ENCODE measurements at places on chromosomes 3 and 15.
A peak's percentile ranks its signal among the peaks of the same experiment; 100 is the strongest.

DNA sequence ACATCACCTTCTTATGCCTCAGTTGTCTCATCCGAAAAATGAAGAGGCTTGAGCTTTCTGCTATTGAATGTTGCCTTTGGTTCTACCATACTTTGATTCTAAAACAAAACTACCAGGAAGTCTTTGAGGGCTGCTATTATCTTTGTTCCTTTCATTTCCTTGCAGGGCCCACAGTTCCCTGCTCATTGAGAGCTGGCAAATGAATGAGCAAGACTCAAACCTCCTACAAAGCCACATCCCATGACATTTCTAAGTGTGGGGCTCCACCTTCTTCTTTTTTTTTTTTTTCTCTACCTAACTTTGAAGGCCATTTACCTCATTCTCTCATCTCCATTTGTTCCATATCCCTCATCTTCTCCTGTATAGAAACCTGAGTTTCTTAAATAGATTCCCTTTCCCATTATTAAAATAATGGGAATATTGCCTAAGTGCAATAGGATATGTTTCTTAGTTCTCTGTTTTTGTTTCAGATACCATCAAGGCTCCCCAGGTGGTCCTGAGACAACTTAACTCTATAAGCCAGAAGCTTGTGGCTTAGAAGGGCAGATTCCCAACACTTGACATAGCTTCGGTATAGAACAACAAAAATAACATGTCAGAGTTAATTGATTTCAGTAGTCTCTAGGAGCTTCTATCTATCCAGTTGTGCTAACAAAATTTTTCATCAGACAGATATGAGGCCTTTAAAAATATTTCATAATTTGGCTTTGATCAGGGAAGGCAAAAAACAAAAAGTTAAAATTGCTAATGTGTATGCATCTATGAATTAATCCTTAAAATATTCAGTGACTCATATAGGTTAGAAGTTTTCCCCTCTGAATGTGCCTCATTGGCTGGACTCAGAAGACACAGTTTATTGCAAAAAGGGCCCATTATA, 951.6 kb downstream of the TUSC7 start:
- DNase-seq: no peak

- no peak for DNase-seq
Observed at GRCh38 chr3:140091143-140091542, 156.2 kb downstream of the CLSTN2 start.

- no peak for DNase-seq
Observed at GRCh38 chr15:93895976-93896770, 335.2 kb upstream of the MCTP2 start.

- DNase-seq: no peak
Observed at GRCh38 chr3:126279853-126280252, 77.4 kb downstream of the KLF15 start.

- DNase-seq: no peak
Observed at GRCh38 chr3:76432396-76432795, 607.5 kb upstream of the ROBO2 start.

DNA sequence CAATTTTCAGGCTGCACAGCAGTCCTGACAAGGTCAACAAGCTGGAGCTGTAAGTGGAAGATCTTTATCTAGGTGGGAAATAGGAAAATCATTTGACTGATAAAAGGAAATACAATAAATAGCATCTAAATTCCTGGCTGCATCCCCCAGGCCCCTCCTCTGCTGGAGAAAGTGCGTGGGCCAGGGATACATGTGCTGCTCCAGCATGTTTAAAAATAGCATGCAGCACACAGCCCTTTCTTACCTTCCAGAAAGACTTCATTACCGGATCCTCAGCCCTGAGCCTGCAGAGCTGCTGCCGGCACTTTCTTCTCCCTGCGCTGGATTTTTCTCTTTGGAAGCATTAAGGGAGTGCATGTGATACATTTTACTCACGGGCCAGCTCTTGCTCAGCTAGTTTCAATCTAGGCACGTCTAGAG, 77.3 kb downstream of the HMG20A start:
- peak; percentile 48 for DNase-seq

DNA sequence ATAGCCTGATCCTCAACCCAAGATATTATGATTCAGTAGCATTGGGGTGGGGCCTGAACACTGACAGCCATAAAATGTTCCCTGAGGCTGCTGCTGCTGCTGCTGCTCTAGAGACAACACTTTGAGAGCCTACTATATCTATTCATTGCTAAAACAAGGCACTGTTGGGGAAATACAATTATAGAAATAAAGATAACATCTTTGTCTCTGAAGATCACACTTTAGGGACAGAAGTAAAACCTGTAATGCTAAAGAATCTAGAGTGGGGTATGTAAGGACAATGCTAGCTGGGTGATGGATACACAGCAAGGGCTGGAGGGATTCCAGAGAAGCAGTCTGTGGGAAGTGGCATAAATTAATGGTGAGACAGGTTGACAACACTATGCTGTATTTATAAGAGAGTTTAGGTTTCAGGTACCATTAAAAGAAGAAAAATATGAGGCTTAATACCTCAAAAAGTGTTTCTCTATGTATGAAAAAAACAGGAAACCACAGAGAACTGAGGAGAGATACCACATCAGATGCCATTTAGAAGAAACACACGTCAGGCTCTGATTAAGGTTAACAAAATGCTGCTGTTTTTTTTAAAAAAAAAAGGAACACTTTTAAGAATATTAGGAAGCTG, 115.9 kb downstream of the CBLB start:
- no peak for DNase-seq

GRCh38 chr3:184320104-184320445, 5.7 kb downstream of the EIF4G1 start:
- DNase-seq: peak; percentile 88

DNA sequence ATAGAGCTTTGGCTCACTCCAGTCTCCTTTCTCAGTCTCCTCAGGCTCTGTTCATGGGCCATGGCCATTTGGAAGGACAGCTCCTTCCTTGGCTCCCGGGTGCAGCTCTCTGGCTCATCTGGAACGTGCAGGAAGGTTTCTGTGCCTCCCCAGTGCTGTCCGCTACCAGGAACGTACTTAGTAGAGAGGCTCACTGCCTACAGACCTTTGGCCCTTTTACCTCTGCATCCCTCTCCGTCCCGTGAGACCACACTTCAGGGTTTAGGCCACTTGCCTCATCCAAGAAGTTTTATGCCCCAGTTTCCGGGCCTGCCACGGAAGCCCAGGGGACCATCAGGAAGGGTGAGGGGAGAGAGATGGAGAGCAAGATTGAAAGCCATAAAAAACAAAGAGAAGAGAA, 20.9 kb downstream of the GRK7 start:
- DNase-seq: no peak

GRCh38 chr15:87826119-87826747, 430.3 kb downstream of the NTRK3 start:
- DNase-seq: no peak

DNA sequence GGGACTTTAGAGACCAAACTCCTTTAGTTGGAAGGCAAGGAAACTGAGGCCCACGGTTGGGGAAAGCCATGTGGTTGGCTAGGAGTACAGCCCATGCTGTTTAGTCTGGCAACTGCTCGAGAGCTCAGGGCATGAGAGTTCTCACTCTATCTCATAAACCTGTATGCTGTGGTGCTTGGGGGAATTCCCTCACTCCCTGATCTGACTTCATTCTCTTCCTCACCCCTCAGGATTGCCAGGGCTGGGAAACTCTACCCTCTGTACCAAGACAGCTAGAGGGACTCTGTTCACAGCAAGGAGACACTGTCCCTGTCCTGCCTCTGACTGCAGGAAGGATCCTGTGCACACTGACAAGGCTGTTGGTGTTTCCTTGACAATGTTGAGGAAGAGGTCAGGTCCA, 230.2 kb downstream of the ZNF621 start:
- no peak for DNase-seq

GRCh38 chr3:9400616-9401015, 3.2 kb downstream of the SETD5 start:
- DNase-seq: no peak

DNA sequence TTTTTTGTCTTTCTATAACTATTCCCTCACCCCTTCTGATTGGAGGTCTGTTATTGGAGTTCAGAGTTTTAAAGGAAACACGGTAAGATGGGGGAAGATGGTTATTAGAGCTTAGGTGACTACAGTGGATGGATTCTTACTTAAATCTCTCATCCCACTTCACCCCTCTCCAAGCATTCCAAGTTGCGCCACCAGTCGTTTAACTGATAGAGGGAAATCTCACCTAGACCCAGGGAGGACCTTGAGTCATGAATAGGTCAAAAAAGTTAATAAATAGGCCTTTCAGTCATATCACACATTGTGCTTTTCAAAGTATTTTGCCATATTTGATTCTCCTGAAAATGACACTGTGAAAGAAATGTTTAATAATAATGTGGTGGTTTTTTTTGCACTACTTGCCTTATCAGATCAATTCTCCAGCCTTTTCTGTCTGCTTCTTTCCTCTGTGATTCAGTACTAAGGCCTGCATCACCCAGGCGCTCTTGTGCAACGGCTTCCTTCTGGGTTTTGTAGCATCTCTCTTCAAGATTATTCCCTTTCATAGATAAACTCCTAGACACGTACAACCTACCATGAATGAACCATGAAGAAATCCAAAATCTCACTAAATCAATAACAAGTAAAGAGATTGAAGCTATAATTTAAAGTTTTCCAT, 100.4 kb upstream of the TGFBR2 start:
- DNase-seq: no peak

DNA sequence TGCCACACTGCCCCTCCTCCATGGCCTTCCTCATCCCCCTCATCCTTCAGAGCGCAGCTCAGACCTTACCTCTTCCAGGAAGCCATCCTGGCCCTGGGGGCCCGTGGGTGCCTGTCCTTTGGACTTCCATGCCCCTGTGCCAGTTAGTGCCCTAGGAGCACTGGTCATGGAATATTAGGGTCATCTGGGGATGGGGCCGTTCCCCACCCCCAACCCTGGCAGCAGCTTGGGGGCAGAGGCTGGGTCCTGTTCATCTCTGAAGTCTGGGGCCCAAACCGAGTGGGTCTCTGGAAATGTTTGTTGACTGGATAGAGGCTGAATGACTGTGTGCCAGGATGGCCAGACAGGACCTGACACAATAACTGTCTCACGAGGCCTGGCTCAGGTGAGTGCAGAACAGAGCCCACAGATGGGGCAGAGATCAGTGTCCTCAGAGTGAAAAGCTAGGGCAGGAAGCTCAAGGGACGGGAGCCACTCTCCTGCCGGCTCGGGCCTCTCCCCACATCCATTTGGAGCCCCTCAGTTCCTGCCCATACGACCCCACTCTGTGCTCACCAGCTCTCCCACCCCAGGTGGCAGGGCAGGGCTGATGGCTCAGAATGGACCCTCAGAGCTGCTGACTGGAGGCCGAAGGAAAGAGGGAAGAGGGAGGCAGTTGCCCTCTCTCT, 62.5 kb downstream of the TLE3 start:
- DNase-seq: no peak

GRCh38 chr15:96130734-96131133, 199.8 kb upstream of the NR2F2 start:
- DNase-seq: no peak

DNA sequence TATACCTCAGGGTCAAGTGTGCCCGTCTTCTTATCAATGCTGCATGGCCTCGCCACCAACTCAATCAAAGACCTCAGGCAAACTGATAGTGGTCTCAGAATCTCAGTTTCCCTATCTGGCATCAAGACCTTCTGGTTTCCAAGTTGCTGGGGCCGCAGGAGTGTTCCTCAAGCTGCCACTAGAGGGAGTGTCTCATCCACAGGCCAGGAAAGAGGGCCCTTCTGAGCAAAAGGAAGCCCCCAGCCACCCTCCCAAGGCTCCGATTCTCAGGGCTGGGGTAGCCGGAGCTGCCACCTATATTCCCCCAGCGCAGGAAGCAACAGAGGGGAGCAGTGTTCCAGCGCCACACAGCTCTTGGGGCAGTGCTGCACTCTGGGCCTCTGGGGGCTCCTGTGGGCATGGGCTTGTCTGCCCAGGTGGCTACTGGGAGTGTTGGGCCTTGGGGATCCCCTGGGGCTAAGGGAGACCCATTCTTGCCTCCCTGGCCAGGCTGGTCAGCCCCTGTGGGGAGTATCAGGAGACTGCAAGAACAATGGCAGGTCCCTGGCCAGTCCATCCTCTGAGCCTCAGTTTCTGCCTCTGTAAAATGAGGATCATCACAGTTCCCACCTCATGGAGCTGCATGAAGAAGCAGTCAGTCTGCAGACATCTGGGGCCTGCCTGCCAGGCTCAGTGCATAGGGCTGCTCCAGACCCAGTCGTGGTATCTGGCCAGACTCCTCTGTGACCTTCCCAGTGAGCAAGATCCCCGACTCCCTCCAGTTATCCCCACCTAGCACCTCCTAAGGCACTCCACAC, 23.4 kb upstream of the SEC13 start:
- DNase-seq: peak; percentile 7

- DNase-seq: no peak
Observed at GRCh38 chr3:32996048-32996754, 44.8 kb downstream of the CCR4 start.

DNA sequence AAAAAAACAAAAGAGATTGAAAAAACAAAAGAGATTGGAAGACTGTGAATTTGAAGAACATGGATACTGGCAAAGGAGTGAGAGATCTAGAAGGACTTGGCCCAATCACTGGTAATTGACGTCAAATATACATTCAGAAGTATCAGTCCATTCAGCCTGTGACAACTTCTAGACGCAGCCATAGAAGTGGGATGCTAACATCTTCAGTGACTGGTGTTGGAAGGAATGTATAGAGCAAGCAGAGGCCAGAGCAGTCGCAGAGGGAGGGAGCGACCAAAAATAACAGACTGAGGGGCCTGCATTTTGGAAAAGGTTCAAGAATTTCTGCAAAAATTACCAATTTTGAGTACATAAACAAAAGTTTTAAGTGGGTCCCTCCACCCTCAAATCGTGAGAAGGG, 473.3 kb downstream of the CADM2 start:
- DNase-seq: no peak

- no peak for DNase-seq
Observed at GRCh38 chr3:168292296-168292695, 196.6 kb upstream of the GOLIM4 start.

DNA sequence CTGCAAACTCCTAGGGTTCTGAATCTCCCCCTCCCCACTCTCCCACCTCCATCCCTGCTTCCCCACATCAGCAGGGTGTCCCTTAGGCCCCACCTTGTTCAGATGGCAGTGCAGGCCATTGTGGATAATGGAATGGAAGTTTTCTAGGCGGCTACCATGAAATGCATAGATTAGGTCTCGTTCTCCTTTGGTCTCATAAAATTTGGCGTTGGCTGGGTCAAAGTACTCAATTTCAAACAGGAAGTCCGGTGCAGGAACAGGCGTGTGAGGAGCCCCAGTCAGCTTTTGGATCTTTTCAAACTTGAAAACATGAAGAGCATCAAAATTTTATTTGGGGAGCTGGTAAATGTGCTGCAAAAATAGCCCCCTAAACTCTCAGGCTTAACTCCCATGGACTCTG, 20.2 kb downstream of the PARP16 start:
- no peak for DNase-seq

GRCh38 chr3:101902041-101902440, 52.7 kb downstream of the NFKBIZ start:
- no peak for DNase-seq

- no peak for DNase-seq
Observed at GRCh38 chr3:158808697-158809096, 6.8 kb downstream of the MFSD1 start.

- no peak for DNase-seq
Observed at GRCh38 chr15:98120561-98120960, 160.1 kb downstream of the ARRDC4 start.

Data from hypothalamus (tissue), 51 donors.